ENCODE measurements at places on chromosomes 16 and 17.

DNA sequence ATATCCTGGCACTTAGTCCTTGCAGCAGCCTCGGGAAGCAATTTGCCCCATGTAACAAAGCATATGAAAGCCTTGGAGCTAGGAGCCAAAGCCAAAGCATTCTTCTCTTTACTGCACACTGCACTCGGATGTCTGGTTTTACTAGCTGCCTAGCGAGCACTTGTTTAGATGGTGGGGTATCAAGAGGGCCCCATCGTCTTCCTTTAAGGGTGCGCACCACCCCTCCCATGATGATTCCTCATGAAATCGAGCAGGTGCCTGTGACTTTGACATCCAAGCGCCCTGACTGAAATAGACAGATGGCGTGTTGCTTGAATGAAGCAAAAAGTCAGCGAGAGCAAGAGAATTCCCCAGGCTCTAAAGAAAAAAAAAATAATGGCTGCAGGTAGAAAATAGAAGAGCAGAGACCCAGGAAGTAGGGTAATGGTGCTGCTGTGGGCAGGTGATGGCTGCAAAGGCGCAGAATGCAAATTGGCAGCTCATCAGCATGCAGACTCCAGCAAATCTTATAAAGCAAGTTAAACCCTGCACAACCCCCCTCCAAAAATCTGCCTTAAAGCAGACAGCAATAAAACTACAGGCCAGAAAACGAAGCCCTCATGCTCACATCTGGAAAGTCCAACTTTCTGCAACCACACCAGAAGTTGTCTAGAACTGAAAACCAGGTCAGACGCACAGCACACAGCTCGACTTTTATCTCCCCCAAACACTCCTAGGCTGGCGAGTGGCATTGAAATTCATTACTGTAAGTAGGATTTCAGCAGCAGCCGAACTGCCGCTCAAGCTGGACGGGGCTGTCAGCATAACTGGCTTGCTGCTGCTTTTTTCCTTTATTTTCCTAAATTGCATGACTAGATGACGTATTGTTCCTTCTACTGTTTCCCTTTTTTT, 384.3 kb downstream of the RBFOX1 start:
- no peak for DNase-seq

DNA sequence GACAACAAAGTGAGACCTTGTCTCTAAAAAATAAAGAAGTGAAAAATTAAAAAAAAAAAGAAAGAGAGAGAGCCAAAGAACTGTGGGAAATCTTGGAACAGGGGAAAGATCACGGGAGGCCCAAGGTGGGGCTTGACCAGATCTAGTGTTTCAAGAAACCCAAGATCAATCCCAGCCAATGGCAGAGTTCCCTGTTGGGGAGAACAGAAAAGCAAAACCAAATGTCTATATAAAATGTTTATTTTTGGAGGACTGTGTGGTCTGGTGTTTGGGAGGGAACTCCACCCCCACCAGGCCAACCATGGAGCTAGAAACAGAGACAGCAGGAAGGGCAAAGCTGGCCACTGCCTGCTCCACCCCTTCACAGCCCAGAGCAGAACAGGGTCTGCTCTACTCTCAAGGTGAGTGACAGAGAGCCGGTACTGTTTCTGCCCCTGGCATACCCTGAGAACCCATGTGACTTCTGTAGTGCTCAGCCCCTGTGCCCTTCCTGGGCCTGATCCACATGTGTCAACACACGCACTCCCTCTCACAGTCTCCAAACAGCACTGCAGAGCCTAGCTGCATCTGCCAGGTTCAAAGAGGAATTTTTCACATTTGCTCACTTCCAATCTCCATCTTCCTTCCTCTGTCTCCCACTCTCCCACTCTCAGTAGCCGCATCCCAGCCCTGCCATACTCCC, 3.7 kb downstream of the TMEM101 start:
- no peak for DNase-seq

DNA sequence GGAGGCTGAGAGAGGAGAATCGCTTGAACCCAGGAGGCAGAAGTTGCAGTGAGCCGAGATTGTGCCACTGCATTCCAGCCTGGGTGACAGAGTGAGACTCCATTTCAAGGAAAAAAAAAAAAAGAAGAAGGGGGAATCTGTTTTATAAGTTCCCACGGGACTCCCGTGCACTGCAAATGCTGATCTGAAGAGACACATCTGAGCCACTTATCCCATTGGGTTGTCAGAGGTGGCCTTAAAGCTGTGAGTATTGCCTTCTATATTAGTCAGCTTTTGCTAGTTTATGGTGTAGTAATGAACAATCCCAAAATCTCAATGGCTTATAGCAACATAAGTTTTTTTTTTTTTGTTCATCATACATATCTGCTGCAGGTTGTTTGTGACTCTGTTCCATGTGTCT, 82.8 kb downstream of the MRM1 start:
- DNase-seq, result no peak

DNA sequence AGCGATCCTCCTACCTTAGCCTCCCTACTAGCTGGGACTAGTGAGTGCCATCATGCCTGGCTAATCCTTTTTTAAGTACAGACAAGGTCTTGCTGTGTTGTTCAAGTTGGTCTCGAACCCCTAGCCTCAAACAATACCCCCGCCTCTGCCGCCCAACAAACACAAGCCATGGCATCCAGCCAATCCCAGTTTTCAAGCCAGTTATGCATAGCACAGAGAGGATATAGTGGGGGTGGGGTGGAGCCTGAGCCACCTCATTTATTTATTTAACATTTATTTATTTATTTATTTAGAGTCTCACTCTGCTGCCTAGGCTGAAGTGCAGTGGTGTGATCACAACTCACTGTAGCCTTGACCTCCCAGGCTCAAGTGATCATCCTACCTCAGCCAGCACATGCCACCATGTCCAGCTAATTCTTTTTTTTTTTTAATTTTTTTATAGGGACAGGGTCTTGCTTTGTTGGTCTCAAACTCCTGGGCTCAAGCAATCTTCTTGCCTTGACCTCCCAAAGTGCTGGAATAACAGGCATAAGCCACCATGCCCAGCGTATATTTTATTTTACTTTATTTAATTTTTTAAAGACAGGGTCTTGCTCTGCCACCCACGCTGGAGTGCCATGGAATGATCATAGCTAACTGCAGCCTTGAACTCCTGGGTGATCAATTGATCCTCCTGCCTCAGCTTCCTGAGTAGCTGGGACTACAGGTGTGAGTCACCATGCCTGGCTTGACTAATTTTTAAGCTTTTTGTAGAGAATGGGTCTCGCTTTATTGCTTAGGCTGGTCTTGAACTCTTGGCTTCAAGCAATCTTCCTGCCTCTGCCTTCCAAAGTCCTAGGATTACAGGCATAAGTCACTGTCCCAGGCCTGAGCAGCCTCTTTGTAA, 26.2 kb upstream of the KLHL11 start:
- no peak for DNase-seq
